ENCODE measurements at places on chromosomes 3 and 15.

DNA sequence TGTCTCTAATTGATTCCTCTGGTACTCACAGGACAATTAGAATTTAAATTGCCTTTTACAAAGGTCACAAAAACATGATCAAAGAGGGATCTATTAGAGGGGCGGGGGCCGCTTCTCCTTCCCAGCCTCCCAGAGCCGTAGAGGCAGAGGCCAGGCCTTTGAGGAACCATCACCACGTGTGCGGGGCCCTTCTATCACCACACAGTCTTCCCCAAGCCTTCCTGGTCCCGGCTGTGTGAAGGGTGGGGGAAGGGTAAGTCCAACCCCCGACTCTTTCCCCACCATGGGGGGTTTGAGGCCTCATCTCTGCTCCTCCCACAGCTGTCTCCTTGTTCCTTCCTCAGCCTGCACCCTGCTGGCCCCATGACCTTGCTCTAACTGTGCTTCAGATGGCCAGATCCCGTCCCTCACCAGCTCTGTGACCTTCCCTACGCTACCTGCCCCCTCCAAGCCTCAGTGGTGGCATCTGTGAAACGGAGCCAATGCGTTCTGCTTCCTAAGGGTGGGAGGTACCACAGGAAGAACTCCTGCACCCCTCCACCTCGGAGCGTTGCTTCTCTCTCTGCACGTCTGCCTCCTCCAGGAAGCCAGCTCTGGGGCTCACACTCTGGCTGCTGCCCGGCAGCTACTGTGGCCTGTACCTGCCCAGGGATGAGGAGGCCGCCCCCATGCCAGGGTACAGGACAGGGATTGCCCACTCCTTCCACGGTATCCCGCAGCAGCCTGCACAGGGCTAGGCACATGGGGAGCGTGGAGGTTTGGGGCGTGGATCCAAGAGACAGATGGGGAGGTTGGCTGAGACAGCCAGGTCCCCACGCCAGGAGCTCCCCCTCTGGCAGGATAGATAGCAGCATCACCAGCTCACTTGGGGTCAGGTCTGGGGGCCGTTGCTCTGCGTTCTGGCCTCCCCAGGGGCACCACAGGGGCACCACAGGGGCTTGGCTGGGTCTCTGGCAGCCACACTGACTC lies 83.8 kb downstream of the LINGO1 start:
- no peak for DNase-seq

GRCh38 chr15:92879949-92880725 lies 20.0 kb upstream of the CHD2 start:
- DNase-seq: no peak

DNA sequence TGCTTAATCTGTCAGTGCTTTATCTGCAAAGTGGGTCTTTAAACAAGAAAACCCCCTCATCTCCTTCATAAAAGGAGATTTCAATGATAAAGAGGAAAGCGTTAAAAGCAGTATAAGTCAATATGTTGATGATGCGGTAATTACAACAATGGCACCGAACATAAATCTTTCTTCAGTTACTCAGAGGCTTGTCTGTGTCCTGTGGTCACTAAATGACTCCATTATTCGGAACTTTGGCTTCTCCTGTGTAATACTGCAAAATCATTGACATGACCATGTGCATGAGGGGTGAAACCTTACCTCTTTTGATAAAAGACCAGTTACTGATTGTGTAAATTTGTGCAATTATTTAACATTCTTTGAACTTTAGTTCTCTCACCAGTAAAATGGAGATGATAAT lies 4.8 kb upstream of the USP3 start:
- DNase-seq: no peak

GRCh38 chr3:53775834-53776251 lies 70.4 kb downstream of the CHDH start:
- DNase-seq: no peak

Data from activated T-cell treated with anti-CD3 and anti-CD28 coated beads, Interleukin-2, amount 50 U/mL, for 1 hour (primary cell).